Activated T-helper 1 cell treated with anti-CD3 and anti-CD28 coated beads, Interleukin-2, amount 50 U/mL, for 16 hours (primary cell): ENCODE measurements at places on chromosomes 16 and 17.

- DNase-seq: no peak
Observed at GRCh38 chr17:45953561-45953960, 45.5 kb upstream of the STH start.

- no peak for DNase-seq
Observed at GRCh38 chr16:87325423-87325858, 8.2 kb upstream of the C16orf95 start.

- DNase-seq: no peak
Observed at GRCh38 chr17:2854143-2855055, 58.2 kb downstream of the RAP1GAP2 start.

DNA sequence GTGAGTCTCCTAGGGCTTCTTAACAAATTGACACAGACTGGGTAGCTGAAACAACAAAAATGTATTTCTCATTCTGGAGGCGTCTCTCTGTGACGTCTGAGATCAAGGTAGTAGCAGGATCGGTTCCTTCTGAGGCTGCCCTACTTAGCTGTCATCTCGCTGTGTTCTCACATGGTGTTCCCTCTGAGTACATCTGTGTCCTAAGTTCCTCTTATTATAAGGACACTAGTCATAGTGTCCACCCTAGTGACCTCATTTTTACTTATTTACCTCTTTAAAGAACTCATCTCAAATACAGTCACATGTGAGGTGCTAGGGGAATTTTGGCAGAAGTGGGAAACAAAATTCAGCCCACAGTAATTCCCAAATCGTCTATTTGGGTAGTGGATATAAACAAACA lies 529.1 kb downstream of the NPIPA7 start:
- DNase-seq: no peak

GRCh38 chr16:23229714-23230113 lies 47.2 kb downstream of the SCNN1G start:
- no peak for DNase-seq

DNA sequence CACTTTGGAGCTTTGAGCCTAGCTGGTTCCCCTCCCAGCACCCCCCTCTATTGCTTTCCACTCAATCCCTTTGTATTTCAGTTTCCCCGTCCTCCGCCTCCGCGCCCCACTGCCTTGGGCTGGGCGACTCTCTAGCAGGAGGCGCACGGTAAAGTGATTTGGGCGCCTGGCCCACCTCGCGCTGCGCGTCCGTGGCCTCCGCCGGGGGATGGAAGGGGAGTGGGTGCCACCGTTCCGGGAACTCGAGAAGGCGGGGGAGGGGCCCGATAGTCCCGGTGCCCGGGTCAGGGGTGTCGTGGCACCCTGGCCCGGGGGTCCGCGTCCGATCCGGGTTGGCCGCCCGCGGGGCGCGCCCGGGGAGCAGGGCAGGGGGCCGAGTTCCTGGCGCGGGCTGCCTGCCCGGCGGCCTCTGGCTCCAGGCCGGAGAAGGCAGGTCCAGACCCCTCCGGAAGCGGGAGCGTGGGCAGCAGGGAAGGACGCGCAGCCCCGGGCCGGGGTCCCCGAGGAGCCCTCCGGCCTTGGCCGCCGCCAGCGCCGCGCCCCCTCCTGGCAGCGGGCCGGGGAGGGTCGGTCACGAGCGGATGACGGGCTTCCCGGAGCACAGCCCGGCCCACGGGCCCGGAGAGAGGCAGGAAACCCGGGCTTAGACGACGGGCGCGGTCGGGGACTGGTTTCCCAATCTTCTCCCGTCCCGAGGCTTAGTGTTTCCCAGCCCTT lies 15.8 kb downstream of the MEOX1 start:
- DNase-seq: no peak

- no peak for DNase-seq
Observed at GRCh38 chr16:24189941-24190340, 66.2 kb upstream of the CACNG3 start.

GRCh38 chr16:57089406-57089805 lies 3.0 kb upstream of the CPNE2 start:
- no peak for DNase-seq

DNA sequence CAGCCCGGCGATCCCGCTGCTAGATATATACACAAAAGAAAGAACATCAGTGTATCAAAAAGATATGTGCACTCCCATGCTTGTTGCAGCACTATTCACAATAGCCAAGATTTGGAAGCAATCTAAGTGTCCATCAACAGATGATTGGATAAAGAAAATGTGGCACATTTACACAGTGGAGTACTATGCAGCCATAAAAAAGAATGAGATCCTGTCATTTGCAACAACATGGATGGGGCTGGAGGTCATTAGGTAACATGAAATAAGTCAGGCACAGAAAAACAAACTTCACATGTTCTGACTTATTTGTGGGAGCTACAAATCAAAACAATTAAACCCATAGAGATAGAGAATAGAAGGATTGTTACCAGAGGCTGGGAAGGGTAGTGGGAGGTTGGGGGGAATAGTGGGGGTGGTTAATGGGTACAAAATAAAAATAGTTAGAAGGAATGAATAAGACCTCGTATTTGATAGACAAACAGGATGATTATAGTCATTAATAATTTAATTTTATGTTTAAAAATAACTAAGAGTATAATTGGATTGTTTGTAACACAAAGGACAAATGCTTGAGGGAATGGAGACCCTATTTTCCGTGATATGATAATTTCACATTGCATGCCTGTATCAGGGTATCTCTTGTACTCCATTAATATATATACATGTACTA lies 176.7 kb upstream of the NOG start:
- no peak for DNase-seq

DNA sequence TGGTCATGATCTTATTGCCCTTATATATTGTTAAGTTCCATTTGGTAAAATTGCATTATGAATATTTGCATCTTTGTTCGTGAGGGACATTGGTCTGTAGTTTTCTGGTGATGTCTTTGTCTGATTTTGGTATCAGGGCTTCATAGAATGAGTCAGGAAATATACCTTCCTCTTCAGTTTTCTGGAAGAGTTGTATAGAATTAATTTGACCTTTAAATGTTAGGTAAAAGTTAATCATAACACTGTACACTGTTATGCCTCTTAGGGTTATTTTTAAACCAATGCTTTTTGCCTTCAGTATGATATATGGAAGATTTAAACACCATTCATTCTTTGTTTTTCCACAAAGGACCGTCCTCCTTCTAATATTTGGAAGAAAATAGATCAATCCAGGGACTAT lies 180.0 kb downstream of the CHD9 start:
- no peak for DNase-seq

DNA sequence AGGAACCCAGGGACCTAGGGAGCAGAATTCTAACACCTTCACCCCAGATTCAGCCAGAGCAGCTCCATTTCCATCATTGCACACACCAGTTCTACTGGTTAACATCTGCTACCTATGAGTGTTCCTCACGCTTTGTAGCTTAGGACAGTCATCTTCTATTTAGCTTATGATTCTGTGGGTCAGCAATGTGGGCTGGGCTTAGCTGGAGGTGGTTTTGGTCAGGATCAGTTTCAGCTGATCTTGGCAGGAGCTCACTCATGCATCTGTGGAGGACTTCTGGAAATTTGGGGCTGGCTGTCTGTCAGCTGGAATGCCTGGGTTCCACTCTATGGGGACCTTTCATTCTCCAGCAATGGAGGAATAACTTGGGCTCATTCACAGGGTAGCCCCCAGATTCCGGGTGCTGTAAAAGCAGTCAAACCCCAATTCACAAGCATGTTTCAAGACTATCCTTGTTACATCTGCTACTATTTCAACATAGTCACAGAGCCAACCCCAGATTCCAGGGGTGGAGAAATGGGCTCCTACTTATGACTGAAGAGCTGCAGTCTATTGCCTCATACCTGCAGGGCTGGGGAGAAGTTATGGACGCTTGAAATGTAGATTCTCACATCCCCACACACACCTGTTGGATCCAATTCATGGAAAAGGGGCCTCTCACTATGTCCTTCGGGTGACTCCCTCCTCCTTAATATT lies 3.4 kb upstream of the HP start:
- no peak for DNase-seq

DNA sequence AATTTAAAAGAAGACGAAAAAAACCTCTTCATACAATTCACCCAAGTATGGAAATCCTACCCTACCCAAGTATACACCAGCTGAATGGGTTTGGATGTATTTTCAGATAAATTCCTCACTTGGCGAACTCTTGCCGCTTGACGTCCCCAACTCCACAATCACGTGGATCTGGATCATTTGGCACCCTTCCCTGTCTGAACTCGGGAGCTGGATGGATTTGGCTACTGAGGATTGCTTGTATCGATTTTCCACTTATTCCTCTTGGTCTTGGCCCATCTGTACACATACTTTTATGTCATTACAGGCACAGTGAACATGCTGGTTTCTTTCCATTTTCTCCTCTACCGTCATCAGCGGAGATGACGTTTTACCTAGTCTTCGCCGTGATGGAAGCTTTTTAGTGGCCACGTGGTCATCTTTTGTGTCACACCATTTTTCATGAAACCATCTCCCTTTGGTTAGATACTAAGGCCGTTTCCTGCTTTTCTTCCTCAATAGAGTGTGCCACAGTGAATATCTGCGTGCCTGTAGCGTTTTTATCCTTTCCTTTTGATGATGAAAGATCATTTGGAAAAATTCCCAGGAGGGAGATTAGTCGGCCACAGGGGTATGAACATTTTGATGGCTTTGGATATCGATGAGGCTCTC lies 47.1 kb downstream of the CMIP start:
- no peak for DNase-seq

DNA sequence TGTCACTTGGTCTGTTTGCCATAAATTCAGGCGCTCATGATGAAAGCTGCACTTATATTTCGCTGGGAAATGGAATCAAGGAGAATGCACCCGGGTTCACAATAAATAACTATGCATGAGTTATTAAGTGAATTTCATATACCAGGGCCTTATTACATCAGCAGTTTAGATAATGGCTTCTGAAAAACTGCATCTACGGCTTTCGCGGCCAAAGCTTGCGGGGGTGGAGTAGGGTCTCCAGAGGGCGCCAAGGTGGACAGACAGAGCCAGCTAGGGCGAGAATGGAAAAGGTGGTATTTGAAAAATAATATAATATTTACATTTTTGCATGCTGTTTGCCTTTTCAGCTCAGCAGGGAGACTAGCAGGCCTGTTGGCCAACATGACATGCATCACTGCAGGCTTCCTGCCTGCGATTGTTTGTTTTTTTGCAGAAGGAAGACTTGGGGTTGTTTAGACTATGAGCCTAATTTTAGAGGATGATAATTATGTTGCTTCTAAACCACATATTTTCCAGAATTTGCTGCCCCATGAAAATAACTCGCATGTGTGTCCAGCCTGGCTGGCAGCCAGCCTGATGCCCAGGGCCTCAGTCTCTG lies 173.8 kb upstream of the IRX3 start:
- no peak for DNase-seq

GRCh38 chr17:44601973-44602372 lies 44.7 kb downstream of the FZD2 start:
- DNase-seq: no peak

DNA sequence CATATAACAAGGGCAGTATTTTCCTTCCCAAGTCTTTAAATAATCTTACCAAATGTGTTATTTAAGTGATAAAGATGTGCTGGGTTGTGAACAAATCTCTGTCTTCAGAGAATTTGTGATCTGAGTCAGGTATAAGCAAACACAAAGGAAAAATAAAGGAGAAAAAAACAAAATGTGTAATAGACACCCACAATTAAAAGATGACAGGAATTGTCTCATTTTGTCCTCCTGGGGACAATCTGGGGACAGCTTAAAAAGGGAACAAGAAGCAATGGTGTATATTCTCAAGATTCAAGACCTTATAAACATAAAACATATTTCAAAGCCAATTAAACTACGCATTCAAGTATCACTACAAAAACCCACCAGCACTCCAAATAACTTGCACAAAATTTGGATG lies 107.2 kb downstream of the TRIM37 start:
- DNase-seq: no peak

- DNase-seq: no peak
Observed at GRCh38 chr16:27803775-27804549, 254.0 kb downstream of the KATNIP start.

DNA sequence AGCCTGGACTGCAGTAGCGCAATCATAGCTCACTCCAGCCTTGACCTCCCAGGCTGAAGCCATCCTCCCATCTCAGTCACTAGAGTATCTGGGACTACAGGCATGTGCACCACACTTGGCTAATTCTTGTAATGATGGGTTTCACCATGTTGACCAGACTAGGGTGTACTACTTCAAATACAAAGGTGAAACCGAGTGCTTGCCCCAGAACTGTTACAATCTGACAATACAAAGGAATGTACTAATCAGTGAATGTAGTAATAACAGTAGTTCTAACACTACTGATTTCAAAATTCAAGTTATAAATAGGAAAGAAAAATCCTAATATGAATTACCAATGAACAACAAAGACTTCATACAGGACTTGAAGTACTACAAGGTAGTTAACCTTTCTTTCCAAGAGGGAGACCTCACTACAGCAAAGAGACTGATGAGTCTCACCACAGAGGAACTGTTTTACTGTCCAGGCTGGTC lies 24.4 kb downstream of the CRK start:
- no peak for DNase-seq

- no peak for DNase-seq
Observed at GRCh38 chr17:76388966-76389888, 4.8 kb downstream of the SPHK1 start.

DNA sequence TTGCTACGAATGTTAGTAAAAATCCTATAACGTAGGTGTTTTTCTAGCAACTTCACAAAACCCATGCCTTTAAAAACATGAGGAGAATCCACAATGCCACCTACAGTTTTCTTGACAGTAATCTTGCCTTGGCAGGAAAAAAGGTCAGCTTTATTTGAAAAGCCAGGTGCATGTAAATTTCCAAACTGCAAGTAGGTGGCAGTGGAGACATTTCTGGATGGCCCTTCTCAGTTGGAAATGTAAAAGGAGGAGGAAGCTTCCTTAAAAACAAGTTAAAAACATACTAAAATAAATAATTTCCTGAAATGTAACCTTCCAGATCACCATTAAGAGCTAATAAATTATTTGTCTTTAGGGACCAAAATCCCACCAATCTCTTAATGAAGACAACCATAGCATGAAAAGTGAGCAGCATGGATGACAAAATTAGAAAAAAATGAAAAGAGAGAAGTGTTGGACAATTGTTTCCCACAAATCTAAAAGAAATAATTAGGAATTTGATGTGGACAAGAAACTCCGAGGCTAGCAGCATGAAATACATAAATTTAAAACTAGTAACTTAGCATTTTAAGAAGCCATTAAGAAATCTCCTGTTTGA lies 152.2 kb downstream of the SNX11 start:
- DNase-seq: no peak

DNA sequence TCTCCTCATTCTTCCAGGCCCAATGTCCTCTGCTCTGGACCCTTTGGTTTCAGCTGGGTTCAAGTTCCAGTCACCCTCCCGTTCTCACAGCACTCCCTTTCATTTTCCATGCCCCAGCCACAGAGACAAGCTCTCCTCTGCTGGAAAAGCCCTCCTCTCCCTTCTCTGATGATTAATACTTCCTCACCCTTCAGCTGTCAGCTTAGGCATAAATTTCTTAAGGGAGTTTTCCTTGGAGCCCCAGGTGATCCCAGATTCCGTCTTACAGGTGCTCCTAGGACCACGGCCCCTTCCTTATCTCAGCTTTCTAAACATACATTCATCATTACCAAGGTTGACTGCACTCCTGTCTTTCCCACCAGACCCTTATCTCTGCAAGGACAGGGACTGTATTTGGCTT lies 10.4 kb downstream of the CHAD start:
- DNase-seq: no peak

GRCh38 chr17:32503251-32504165 lies 16.7 kb downstream of the CDK5R1 start:
- DNase-seq: no peak
